NCI-H2107 (cell line): ENCODE measurements at places on chromosomes 16 and 17.

DNA sequence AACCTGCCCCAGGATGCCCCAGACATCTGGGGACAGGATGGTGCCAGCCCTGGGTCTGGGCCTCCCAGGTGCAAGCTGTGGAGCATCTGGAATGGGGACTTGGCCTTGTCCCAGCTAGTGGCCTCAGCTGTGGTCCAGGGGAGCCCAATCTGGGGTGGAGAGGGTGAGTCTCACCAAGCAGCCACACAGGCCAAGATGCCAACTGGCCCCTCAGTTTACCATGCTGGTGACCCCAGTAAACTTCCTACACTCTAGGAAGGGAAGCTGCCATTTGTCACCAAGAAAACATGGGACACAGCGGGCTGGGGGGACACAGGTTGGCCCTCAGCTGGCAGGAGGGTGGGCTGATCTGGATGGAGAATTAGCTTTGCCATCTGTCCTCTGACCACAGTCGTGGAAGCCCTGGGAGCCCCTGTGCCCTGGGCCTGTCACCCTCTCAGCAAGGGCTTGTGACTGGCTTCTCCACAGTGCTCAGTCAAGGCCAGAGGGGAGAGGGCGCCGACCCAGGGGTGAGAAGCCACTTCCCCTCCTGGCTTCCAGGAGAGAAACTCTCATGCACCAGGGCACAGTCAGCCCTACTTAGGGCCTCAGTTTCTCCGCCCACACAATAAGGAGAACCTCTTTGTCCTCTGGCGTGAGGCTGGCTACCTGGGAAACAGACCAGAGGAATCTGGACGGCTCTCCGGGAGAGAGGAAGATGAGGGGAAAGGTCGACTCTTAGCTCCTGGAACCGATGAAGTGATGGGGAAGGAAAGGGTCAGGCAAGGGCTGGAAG, 126.4 kb upstream of the SMURF2 start:
- DNase-seq: no peak

GRCh38 chr16:67865318-67865717, 7.5 kb upstream of the EDC4 start:
- DNase-seq: peak; percentile 22

DNA sequence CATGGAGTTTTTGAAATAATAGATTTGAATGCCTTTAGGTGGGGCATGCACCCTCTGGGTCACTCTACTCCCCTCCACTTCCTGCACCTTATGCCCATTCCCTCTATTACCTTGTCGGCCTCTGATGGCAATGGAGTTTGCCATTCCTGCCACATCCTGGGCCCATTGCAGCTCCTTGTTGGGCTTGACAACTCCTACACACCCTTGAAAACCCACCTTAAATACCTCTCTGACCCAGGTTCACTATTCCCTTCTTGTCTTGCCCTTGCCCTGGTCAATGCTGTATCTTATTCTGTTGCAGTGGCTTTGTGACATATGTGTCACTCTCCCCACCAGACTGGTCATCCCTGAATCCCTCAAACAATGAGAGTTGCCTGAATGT, 2.4 kb downstream of the CCR7 start:
- no peak for DNase-seq

DNA sequence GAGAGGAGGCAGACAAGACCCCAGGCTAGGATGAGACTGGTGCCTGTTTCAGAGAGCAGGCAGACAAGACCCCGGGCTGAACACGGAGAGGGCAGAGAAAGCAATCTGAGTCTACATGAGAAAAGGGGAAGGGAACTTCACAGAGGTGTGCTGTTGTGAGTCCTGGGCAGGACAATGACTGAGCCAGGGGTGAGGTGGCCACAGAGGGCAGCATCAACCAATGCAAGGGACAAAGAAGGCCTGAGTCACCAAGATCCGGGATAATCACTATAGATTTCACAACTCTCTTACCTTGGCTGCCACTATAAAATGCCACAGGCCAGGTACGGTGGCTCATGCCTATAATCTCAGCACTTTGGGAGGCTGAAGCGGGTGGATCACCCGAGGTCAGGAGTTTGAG, 89.0 kb downstream of the SLC39A11 start:
- DNase-seq: no peak

GRCh38 chr16:21097151-21097550, 53.5 kb downstream of the DNAH3 start:
- no peak for DNase-seq

DNA sequence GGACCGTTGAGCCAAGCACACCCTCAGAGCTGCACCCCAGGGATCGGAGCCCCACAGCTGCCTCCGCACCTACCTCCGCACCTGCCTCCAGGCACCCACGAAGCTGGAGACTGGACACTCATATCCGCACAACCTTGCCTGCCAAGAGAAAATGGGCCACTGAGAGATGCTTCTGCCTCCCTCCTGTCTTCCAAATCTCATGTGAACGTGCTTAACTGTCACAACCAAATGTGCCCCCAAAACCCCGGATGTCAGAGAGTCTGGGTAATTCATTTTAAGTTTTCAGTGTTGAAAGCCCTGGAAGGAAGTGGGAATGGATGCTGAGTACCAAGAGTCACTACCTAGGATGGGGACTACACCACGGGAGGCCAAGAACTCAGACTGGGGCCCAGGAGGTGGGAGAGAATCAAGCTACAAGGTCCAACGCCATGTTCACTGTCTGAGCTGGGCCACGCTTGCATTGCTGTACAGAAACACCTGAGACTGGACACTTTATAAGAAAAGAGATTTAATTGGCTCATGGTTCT, 49.5 kb upstream of the MEAK7 start:
- no peak for DNase-seq

- no peak for DNase-seq
These were observed 163.8 kb upstream of the TBX2 start for GRCh38 chr17:61235827-61236197.

- DNase-seq: no peak
These were observed 8.3 kb upstream of the KIF18B start for GRCh38 chr17:44955674-44956425.

GRCh38 chr17:231966-232807, 50.7 kb upstream of the DOC2B start:
- DNase-seq: no peak

DNA sequence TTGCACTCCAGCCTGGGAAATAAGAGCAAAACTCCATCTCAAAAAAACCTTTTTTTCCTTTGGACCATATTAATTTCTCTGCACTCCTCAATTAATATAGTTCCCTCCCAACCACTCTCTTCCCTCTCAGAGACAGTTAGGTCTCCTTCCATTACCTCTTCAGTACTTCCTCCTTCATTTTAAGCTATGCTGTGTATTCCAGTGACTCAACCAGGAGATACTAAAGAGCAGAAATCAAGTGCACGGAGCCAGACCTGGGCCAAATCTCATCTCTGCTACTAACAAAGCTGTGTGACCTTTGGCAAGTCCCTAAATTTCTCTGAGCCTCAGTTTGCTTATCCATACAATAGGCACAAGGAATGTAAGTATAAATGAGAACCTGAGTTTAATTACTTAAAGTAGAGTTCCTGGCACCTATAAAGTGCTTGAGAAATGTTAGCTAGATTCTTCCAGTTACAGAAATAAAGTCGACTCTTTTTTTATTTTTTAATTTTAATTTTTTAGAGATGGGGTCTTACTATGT, 8.5 kb downstream of the PECAM1 start:
- DNase-seq: no peak

DNA sequence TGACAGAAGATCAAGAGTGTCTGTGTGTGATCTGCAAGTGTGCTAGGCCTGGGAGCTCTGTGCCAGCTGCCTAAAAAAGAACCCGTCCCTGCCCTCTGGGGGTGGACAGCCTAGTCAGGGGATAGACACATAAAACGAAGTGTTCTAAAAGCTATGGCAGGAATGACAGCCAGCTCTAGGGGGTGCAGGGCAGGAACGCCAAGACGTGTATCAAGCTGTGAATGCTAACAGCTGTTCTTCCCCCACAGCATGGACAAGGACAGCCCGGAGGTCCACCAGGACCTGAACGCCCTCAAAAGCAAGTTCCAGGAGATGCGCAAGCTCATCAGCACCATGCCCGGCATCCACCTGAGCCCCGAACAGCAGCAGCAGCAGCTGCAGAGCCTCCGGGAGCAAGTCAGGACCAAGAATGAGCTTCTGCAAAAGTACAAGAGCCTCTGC, 5.1 kb downstream of the RASD1 start:
- DNase-seq: no peak

DNA sequence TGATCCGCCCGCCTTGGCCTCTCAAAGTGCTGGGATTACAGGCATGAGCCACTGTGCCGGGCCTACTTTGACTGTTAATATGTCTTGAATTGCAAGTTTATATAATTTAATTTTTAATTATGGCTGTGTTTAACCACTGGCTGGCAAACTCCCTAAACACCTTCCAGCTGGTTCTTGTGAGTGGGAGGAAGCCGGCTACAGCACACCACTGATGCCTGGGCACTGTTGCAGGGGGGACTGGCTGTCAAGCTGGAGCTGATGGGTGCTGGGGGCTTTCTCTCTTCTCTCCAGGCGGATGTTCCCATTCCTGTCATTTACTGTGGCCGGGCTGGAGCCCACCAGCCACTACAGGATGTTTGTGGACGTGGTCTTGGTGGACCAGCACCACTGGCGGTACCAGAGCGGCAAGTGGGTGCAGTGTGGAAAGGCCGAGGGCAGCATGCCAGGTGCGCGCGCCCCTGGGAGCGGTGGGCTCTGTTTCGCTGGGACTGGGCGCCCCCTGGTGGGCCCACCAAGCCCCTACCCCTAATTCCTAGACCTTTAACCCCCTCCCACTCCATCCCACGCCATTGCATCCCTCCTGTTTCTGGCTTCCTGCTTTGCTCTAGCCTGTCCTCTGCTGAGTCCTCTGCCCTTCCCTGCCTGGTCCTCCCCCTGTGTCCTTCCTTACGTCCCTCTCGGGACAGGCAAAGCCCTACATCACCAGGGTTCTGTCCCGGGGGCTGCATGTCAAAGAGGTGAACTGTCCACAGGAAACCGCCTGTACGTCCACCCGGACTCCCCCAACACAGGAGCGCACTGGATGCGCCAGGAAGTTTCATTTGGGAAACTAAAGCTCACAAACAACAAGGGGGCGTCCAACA, 9.5 kb downstream of the TBX21 start:
- no peak for DNase-seq

DNA sequence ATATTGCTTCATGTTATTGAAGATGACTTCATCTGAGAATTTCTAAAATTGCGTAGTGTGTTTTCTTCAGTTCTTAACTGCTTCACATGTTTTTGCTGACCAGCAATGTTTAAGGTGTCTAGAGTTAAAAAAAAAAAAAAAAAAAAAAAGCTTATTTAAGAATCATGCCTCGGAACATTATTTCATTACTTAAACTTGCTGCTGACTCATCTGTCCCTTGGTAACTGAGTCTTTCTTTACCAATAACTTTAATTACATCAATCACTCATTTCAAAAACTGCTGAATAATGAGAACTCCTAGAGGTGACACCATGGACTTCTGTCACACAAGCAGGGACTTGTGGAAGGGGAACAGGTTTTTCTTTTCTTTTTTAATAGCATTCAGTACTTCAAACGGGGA, 16.2 kb downstream of the IRX5 start:
- DNase-seq: no peak

DNA sequence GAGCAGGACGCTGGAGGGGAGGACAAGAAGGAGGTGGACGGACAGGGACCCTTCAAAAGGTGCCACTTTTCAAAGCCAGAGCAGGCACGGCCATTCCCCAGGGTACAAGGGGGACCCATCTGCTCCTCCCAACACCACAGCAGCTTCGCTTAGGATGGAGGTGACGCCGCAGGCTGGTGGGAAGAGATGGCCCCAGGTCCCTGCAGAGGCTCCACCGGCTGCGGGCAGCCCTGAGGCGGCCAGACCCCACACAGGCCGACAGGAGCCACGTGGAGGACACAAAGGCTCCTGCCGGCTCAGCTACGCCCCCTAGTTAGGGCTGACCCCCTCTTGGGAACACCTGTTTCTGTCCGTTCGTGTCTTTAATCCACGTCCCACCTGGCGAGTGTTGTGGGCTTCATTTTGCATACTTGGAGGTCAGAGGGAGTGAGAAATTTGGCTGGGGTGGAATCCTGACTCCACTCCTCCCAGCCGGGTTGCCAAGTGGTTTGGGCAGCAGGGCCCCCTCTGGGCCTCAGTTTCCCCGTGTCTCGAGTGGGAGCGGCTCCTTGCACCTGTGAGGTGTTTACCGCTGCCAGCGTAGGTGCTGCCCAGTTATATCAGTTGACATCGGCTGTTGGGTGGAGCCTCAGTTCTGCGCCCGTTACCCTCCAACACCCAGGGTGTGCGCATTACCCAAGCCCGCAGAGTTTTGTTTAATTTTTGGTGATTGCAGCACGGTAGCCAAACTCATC, 5.8 kb upstream of the FN3KRP start:
- DNase-seq: no peak

DNA sequence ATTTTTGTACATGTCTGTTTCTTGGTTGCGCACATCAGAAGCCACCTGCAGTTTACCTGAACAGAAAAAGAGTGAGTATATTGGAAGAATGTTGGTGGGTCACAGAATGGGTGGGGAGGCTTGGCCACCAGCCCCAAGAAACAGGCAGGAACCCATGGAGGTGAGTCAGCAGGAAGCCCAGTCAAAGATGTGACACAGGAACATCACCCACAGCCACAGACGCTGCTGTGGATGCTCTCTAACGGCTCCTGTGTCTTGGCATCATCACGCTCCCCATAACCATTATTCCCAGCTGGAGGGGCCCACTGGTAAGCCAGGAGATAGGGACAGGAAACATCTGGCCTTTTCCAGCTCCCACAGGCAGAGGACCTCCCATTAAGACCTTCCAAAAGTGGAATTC, 94.0 kb upstream of the WSB1 start:
- no peak for DNase-seq

- no peak for DNase-seq
These were observed 10.5 kb upstream of the PIP4K2B start for GRCh38 chr17:38809828-38810227.

GRCh38 chr17:60173304-60173819, 23.6 kb downstream of the CA4 start:
- no peak for DNase-seq

GRCh38 chr16:23801378-23801777, 34.4 kb upstream of the PRKCB start:
- peak; percentile 13 for DNase-seq

DNA sequence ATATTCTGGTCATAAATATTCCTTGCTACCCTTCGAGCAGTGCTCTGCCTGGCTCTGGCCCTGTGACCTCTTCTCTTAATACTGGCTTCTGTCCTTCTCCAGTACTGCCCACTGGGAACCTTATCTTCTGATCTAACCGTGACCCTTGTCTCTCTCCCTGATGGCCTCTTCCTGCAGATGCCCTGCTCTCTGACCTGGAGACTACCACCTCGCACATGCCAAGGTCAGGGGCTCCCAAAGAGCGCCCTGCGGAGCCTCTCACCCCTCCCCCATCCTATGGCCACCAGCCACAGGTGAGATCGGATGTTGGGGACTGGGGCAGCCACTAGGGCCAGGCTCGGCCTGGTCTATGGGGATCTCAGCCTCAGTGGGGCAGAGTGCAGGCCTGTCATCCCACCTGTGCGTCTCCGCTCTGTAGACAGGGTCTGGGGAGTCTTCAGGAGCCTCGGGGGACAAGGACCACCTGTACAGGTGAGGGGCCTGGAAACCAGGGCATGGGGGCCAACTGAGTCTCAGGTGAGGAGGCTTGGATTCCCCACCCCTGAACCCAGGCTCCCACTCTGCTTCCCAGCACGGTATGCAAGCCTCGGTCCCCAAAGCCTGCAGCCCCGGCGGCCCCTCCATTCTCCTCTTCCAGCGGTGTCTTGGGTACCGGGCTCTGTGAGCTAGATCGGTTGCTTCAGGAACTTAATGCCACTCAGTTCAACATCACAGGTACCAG, 1.5 kb downstream of the TGFB1I1 start:
- DNase-seq: no peak

- DNase-seq: peak; percentile 31
These were observed 75.3 kb upstream of the AMZ2 start for GRCh38 chr17:68172461-68172954.

- no peak for DNase-seq
These were observed 182.0 kb downstream of the SEC14L1 start for GRCh38 chr17:77322514-77323412.

- DNase-seq: peak; percentile 30
These were observed at the start of gene FKBP10 for GRCh38 chr17:41812381-41813151. FKBP10 (plus strand) TSS chr17:41813004; CDS start chr17:41813035, 31 bp downstream.
